Activated CD4-positive, alpha-beta T cell treated with anti-CD3 and anti-CD28 coated beads for 36 hours (primary cell): ENCODE measurements at places on chromosomes 5 and 9. TPM values are rescaled to one million over a fixed set of nuclear protein-coding genes. Genes with fewer than 3 reads are reported as not detected.

The C5orf46 gene
- total RNA-seq: not detected

The CDH9 gene
- total RNA-seq: not detected

The DDX4 gene
- not detected for total RNA-seq

The THG1L gene
- total RNA-seq: 29.9 TPM

The EPB41L4A gene
- total RNA-seq: 0.28 TPM

The CXXC5 gene
- total RNA-seq: 1.1 TPM

The PLAC8L1 gene
- total RNA-seq: 0.30 TPM

The IL5 gene
- 1.6 TPM for total RNA-seq

The VAV2 gene
- total RNA-seq: 6.5 TPM

The SLC36A2 gene
- not detected for total RNA-seq

The C5 gene
- total RNA-seq: 2.4 TPM

GRCh38 chr5:33417632-33418031 lies 23.1 kb upstream of the TARS1 start:
- no peak for DNase-seq

- peak; percentile 68 for DNase-seq
Observed at GRCh38 chr9:89606624-89607311, 2.0 kb downstream of the GADD45G start.

- peak; percentile 53 for DNase-seq
Observed at GRCh38 chr5:95892784-95893354, 68.8 kb downstream of the ELL2 start.

GRCh38 chr9:78026416-78026815 lies 5.2 kb downstream of the GNAQ start:
- DNase-seq: no peak

DNA sequence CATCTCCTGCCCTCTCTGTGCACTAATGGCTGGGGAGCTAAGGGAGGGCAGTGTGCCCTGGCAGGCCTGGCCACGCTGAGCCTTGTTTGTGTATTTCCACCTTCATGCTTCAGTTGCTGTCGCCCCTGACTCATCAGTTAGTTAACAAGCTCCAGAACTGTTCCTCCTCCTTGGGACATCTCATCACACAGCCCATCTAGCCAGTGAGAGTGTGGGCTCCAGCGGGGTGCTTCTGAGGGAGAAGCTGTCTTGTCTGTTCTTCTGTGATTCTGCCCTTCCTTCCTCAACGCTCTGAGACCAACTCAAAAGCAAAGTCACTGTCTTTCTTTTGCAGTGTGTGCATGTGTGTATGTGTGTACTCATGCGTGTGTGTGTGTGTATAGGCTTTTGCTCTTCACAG lies 58.3 kb upstream of the CPEB4 start:
- no peak for DNase-seq

- no peak for DNase-seq
Observed at GRCh38 chr5:81909677-81910076, 62.1 kb upstream of the ATG10 start.

GRCh38 chr5:2176581-2176980 lies 293.9 kb upstream of the IRX4 start:
- no peak for DNase-seq

GRCh38 chr5:107129051-107129450 lies 541.7 kb downstream of the EFNA5 start:
- DNase-seq: no peak

DNA sequence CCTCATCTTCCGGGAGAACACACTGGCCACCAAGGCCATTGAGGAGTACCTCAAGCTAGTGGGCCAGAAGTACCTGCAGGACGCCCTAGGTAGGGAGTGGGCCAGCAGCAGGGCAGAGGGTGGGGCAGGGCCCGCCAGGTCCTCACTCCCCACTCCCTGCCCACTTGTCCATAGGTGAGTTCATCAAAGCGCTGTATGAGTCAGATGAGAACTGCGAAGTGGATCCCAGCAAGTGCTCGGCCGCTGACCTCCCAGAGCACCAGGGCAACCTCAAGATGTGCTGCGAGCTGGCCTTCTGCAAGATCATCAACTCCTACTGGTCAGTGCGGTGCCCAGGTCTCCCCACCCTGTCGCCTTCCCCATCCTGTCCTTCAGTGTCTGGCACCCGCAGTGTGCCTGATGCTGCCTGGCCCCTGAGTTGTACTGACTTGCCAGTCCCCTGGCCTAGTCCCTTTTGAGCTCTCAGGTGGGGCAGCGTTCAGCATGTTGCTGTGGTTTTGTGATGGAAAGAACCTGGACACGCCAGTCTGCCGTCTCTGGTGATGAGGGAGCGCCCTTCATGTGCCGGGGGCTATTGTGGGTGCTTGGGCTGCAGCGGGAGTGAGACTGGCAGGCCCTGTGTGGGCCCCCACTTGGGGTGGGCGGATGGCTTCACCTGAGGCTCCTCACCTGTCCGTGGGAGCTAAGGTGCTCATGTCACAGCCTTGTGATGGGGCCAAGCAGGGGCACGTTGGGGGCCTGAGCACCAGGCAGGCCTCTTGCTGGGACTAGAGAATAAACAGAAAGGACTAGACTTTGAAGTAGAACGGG lies 112.3 kb downstream of the DAB2IP start:
- DNase-seq: no peak

DNA sequence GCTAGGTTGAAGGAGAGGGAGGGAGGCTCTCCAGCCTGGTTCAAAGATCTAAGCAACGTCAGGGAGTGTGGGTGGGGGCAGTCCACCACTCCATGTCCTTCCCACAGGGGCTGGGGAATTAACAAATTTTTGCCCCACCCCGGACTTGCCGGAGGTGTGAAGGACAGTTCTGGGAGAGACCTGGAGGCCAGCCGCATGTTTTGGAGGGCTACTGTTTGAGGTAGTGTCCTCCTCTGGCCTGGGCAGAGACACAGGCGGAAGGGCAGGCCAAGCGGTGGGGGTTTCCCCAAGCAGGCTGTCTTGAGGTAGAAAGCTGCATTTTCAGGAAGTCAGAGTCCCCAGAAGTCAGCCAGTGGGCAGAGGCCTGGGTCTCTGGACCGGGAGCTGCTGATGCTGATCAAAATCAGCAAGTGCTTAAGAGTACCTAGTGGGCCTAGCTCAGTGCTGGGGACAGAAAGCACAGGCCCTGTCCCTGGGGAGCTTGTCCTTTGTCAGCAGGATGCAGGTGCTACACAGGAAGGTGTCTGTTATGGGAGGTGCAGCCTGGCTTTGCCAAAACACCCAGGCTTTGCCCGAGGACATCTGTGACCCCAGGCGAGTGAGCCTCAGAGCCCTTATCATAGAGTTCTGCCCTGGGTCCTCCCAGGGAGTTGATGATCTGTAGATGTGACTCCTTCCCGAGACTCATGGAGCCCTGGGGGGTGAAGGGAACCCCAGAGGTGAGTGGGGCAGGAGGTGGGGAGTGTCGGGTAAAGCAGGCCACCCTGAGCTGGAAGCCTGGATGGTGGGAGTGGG lies 18.5 kb downstream of the JADE2 start:
- DNase-seq: peak; percentile 71

- peak; percentile 52 for DNase-seq
Observed at GRCh38 chr9:91192381-91193086, 169.2 kb downstream of the AUH start.

DNA sequence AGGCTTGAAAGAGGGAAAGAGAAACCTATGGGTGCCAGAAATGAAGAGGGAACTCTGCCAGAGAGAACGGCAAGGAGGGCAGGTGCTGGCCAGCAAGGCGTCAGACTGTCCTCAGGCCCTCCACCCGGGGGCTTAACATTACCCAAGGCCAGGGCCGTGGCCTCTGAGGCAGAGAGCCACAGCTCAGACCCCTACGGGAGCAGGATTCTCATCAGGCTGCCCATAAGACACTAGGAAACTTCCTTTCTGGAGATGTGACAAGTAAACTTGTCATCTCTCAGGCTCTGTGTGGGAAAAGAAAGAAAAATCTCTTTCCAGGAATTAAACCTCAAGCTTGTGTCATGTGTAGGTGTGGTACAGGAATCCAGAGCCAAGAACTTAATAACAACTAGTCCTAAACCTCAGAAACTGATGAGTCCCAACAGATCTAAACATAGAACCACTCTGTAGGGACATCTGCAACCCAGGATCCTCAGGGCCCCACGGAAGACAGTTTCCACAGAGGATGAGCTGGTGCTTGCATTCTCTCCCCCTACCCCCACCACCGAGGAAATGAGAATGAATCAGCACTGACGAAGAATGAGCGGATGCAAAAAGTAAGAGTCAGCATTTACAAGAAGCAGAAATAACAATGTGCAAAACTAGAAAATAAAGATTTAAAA lies 74.3 kb downstream of the DCP2 start:
- DNase-seq: peak; percentile 58

GRCh38 chr5:125134216-125135081 lies 388.0 kb upstream of the ZNF608 start:
- no peak for DNase-seq

- DNase-seq: no peak
Observed at GRCh38 chr9:3125602-3126405, 281.9 kb upstream of the PUM3 start.

- DNase-seq: no peak
Observed at GRCh38 chr9:4821133-4821532, 28.4 kb downstream of the RCL1 start.

GRCh38 chr9:32550150-32550561 lies 2.0 kb upstream of the SMIM27 start:
- no peak for DNase-seq

GRCh38 chr5:176371621-176372539 lies 6.6 kb downstream of the ARL10 start:
- no peak for DNase-seq

DNA sequence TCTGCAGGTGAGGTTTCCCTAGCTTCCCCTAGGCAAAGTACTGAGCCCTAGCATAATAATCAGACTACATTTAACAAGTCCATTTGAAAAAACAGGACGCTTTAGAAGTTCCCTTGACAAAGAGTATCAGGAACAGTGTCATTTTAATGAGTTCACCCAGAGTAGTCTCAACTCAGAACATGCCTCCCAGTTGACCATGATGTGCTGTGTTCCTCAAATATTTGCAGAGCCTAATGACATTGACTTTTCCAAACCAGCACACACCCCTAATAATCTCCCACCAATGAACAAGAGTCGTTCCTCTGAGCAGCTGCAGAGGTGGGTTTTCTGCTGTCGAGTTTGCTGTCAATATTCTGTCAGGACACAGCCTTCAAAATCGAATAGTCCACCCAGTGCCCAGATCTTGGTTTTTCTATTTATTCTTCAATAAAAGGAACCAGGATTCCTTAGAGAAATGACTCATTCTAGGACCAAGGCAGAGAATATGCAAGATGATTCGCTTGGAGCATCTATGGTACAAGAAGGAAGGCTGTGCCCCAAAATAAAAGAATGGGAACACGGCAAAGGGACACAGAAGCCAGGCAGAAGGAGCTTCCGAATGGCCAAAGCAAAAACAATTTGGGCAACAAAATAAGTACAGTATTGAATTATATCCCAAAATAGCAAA lies 57.6 kb downstream of the OTULIN start:
- DNase-seq: no peak

- no peak for DNase-seq
Observed at GRCh38 chr9:109286981-109287380, 33.9 kb downstream of the EPB41L4B start.

- DNase-seq: no peak
Observed at GRCh38 chr5:137073189-137073588, 425.9 kb downstream of the SPOCK1 start.

GRCh38 chr5:108543486-108543885 lies 161.6 kb upstream of the FBXL17 start:
- DNase-seq: no peak
